ENCODE measurements at places on chromosomes 2 and 18.

- peak; percentile 75 for DNase-seq
These were observed 22.0 kb downstream of the SMAD7 start for GRCh38 chr18:48928787-48929186.

GRCh38 chr2:33064349-33064801, 117.6 kb downstream of the LTBP1 start:
- no peak for DNase-seq

- no peak for DNase-seq
These were observed 9.1 kb downstream of the EPAS1 start for GRCh38 chr2:46306330-46306751.

DNA sequence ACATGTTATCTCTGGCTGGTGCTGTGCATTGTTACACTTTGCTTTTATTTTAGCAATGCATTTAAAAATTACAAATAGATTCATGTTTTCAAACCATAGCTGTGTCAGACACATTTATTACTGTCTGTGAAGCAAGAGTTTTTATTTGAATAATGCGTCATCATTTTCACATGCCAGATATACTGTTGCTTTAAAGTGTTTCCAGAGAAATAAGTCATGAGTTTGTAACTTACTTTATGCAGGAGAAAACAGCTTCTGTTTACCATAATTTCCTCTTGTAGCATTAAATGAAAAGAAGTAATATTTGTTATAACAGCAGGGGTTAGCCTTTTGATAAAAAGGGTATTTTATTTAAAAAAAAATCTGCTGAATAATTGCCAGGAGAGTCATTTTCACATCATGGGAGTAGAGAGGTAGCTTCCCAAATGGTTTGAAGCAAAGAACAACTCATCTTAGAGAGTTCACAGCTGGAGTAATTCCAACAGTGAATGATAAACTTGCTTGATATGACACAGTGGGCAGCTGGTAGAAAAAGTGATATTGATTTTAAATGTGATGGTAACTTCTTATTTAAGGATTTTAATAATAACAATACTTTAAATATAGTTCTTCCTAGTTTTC, 1274.5 kb upstream of the CRIM1 start:
- DNase-seq: no peak

Measured in activated CD8-positive, alpha-beta memory T cell treated with anti-CD3 and anti-CD28 coated beads, Interleukin-2, amount 50 U/mL, for 4 hours (primary cell).